MG63 (cell line): ENCODE measurements at places on chromosomes 5 and 9. TPM values are rescaled to one million over a fixed set of nuclear protein-coding genes. Genes with fewer than 3 reads are reported as not detected.

Gene EDIL3
- 3.0 and 4.7 TPM in 2 replicates for total RNA-seq

GRCh38 chr5:128665747-128666355 lies 127.8 kb upstream of the FBN2 start:
- no peak for DNase-seq

Gene SLC6A18
- total RNA-seq: not detected in 2 replicates

Gene CNTNAP3B
- total RNA-seq: 12.2 and 15.7 TPM in 2 replicates

DNA sequence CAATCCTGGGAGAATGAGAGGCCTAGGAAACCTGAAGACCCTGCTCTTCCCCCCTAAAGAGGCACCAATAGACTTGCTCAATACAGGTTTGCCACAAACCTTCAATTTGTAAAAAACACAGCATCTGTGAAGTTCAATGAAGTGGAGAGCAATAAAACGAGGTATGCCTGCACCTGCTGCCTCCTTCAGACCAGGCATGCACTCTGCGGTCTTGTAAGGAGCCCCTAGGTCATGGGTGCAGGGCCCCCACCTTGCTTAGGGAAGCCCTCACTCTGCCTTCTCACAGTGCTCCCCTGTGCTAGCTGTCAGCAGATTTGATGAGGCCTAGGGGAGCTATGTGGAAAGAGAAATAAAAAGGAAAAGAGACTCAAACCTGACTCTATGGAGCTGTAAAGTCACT lies 72.1 kb upstream of the GALNT10 start:
- no peak for DNase-seq

DNA sequence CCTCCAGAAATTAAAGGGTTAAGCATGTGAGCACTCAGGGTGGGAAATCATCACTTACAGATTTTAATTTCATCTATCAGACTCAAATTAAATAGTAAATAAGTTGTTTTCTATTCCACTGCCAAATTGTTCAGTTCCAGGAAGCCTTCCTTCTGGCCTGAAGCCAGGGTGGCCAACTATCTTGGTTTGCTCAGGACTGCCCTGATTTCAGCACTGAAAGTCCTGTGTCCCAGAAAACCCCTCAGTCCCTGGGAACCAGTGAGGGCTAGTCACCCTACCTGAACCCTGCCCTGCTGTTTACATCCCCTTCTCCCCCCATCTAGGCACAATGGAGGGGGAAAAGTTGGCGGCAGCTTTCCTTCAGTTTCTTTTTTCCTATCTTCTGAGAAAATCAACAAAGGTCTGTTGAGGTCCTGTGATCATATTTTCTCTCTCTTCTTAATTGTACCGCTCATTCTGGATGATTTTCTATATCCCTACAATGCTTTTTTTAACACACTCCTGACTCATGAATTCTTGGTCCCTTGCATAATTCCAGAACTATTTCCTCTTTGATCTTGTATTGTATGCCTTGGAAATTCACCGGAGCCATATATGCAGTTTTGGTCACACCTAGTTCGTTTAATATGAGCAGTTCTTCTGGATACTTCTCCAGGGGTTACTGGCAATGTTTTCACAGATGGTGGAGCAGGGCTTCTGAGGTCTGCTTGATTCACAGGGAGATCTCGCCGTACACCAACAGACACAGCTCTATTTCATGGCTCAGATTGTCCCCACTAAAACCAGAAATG lies 103.8 kb downstream of the MAP1B start:
- DNase-seq: peak; percentile 53

GRCh38 chr9:131473198-131473885 lies 29.4 kb upstream of the POMT1 start:
- no peak for DNase-seq

- DNase-seq: peak; percentile 59
Observed at GRCh38 chr5:10248378-10249260, 1.1 kb downstream of the ATPSCKMT start.

DNA sequence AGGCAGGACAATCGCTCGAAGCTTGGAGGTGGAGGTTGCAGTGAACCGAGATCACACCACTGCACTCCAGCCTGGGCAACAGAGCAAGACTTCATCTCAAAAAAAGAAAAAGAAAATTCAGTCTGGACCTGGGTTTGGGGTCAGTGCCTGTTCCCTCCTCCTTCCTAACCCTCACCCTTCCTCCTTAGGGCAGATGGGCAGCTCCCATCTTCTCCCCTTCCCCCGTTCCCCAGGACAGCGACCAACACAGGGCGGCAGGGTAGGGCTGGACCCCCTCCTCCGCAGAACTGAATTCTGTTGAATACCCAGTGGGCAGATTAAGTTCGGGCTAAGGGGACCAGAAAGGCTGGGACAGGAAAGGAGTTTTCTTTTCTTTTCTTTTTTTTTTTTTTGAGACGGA lies 1.5 kb upstream of the RMND5B start:
- no peak for DNase-seq

DNA sequence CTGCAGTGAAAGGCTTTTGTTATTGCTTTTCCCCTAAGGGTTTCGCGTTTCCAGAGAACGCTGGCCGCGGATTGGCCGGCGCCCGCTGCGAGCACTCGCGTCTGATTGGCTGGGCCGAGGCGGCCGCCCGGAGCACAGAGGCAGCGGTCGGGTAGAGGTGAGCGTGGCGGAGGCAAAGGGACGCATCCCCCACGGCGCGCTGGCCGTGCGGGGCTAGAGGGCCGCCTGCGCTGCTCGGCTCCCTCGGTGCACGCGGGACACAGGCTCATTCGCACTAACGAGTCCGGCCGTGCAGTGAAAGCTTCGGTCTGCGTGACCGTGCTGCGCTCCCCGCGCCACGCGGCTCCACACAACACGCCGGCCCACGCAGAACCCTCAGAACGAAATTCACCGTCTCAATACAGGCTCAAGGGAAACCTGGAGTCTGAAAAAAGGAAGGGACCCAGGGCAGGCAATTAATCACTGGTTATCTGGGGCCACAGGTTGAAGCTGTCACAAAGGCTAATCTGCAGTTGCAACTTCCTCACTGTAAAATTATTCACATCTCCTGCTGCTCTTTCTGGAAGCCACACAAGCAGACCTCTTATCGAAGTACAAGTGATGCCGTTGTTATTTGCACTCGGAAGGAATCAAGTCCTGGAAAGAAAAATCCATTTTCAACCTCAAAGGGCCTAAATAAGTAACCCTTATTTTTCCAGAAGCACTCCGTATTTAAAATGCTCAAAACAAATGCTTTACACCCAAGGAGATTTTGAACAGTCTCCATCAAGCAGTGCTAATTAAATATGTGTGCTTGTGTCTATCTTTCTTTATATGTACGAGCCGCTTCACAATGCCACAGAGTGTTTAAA lies 94.6 kb downstream of the ZNF608 start:
- DNase-seq: peak; percentile 90

DNA sequence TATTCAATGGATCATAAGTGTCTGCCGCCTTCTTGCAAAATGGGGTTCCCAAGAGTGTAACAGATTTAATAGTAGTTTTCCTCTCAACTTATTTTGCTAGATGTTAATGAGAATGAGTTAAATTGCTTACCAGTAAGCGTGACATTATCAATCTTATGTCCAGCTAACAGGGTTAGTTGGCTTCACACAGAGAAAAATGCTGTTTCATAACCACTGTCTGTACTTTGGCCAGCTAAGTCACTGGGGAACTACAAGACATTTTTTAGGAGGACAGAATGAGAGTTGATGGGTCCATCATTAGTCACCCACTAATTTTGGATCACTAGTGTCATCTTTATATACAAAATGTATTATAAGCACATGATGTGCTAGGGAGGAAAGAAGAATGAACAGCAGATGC lies 1.4 kb downstream of the CDC37L1 start:
- no peak for DNase-seq

GRCh38 chr9:117354997-117355396 lies 59.9 kb downstream of the ASTN2 start:
- DNase-seq: no peak

GRCh38 chr5:157479166-157479565 lies 19.2 kb downstream of the NIPAL4 start:
- no peak for DNase-seq

DNA sequence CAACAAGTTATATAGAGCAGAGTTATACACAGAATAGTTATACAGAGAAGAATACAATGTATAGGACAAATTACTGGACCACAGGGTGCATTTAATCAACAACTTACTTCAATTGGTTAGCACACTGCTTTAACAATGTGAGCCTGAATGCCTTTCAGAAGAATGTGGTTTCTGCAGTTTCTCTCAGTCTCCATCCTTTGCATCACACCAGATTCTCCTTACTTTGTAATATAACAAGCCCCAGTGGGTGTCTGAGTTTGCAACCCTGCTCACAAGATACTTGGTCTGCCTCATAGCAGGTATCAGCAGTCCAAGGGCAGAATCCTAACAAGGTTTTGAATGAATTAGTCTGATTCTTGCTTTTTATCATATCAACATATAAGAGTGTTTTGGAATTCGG lies 114.6 kb downstream of the GABRB2 start:
- no peak for DNase-seq

Gene MELK
- 75.8 and 95.3 TPM in 2 replicates for total RNA-seq

DNA sequence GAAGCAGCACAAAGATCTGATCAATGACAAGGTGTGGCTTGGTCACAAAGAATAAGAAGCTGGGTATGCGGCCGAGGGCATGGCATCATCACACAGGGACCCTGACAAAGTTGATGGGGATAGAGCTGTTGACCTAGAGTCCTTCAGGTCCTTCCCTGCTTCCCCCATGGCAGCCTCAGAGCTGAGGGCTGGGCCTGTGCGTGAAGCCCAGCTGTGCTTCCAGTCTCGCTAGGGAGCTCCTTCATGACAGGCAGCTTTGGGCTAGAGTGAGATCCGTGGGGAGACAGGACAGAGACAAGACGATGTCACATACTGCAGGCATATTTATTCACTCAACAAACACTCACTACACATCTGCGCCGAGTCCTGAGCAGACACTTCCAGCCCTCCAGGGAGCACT lies 56.4 kb upstream of the NEURL1B start:
- no peak for DNase-seq

DNA sequence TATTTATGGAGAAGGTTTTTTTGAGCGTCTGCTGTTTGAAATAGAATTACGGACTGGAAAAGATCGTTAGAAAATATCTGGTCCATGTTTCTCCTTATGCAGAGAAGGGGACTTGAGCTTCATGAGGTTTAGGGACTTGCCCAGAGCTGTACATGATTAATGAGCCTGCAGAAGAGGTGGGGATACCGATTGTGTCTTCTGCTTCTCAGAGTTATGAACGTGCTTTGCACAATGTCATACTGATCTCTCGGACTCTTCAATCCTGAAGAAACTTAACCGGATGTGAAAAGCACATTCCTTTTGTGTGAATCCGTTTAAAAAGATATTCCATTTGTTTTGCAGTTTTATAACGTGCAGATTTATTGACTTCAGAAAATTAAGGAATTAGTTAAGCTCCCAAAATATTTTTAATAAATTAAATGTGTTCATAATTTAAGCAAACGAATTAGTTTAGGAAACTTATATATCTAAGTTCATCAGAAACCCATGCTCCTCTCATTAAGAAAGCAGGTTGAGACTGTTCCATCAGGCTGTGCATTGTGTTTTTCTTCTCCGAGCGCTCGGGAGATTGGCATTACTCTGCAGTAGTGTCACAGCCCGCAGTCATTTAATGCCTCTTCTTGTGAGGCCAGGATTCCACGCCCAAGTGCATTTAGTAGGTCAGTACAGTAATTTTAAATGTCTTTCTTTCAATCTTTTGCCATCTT lies 40.8 kb upstream of the MEF2C start:
- no peak for DNase-seq

GRCh38 chr5:58322453-58322852 lies 137.4 kb downstream of the PLK2 start:
- no peak for DNase-seq

- DNase-seq: no peak
Observed at GRCh38 chr9:28004900-28005299, 431.6 kb upstream of the C9orf72 start.

DNA sequence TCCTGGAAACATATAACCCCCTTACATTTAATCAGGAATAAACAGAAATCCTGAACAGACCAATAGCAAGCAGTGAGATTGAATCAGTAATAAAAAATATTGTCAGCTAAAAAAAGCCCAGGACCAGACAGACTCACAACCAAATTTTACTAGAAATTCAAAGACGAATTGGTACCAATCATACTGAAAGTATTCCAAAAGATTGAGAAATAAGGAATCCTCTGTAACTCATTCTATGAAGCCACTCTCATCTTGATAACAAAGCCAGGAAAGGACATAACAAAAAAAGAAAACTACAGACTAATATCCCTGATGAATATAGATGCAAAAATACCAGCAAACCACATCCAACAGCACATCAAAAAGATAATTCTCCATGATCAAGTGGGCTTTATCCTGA lies 714.0 kb downstream of the SEMA5A start:
- no peak for DNase-seq

- no peak for DNase-seq
Observed at GRCh38 chr9:94650949-94651348, 11.6 kb upstream of the FBP1 start.

DNA sequence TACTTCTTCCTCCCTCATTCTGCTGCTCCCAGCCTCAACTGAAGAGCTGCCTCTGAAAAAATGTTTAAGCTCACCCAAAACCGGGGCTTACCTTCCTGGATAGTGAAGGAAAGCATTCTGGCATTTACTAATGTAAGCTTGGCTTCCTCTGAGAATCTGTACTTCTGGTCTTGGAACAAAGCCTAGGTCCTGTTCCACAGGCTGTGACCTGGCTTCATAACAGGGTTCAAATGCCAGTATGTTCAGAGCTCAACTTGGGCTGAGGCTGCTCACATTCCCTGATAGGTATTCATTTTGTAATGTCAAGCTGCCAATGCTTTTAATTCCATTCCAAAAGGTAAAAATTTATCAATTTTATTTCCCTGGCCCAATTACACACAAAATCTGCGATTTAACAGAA lies 411.7 kb upstream of the KCNN2 start:
- DNase-seq: no peak
